ENCODE measurements at places on chromosomes 5 and 9.

DNA sequence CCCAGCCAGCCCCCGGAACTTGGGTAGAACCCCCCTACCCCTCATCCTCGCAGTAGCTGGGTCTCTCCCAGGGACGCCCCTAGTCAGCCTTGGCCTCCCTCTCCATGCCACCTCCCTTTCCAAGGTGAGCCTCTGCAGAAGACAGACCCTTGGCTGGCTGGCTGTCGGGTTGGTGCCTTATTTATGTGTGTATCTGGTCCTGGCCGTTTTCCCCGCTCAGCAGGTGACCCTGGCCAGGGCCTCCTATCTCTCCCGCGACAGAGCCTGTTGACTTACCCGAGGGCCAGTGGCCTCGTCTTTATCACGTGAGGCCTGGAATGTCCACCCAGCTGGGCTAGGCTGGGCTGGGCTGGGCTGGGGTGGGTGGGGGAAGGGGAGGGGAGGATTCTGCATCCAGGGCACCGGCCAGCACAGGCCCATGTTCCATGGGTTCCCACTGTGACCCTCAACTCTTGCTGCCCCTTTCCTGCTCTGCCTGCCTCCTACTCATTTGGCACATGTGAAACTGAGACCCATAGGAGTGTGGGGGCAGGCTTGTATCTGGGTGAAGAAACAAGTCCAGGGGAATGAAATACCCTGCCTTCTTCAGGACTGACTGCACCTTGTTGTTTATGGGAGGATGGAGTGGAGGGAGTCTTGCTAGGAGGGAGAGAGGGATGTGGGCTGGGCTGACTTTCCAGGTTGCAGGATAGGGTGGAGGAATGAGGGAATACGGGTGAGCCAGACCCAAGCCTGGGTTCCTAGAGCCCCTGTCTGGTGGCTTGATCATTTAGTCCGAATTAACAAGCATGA is 3.1 kb downstream of the CXXC5 start:
- peaks cover 20% of the 10 kb centered on the region for H3K4me1 ChIP-seq
- no peaks in the 10 kb centered on the region for H3K36me3 ChIP-seq
- peaks cover 63% of the 10 kb centered on the region for H3K27me3 ChIP-seq
- no peak overlapping the region for H3K27ac ChIP-seq
- no peak for DNase-seq

- H3K36me3 ChIP-seq, result no peaks in the 10 kb centered on the region
- H3K27me3 ChIP-seq, result no peaks in the 10 kb centered on the region
- no peak overlapping the region for H3K4me3 ChIP-seq
- no peak overlapping the region for H3K27ac ChIP-seq
- no peak for DNase-seq
- H3K4me1 ChIP-seq, result no peaks in the 10 kb centered on the region
These were observed 79.0 kb downstream of the PAPPA start for GRCh38 chr9:116232424-116233159.

GRCh38 chr5:103785569-103785968 is 223.0 kb upstream of the NUDT12 start:
- no peak overlapping the region for H3K4me3 ChIP-seq
- no peaks in the 10 kb centered on the region for H3K36me3 ChIP-seq
- no peaks in the 10 kb centered on the region for H3K27me3 ChIP-seq
- no peaks in the 10 kb centered on the region for H3K4me1 ChIP-seq
- DNase-seq, result no peak

DNA sequence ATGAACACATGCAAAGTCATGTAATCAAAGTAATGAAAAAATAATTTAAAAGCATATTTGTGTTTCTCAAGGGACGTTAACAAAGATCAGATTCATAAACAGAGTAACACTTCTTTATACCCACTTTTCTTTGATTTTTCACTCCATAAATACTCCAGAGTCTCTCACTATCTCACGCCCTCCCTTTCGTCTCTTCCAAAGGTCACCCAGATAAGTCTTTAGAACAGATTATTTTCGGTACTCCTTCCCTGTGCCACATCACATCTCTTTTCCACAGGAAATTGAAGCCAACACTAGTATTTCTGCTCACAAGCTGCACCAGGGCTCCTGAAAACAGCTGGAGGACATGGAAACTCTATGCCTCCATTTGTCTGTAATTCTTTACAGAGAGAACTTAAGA is 15.4 kb upstream of the ALDOB start:
- DNase-seq, result no peak
- H3K4me1 ChIP-seq, result peaks cover 9% of the 10 kb centered on the region
- H3K27ac ChIP-seq, result no peak overlapping the region
- no peaks in the 10 kb centered on the region for H3K36me3 ChIP-seq

- H3K4me3 ChIP-seq, result no peak overlapping the region
- no peaks in the 10 kb centered on the region for H3K36me3 ChIP-seq
- no peaks in the 10 kb centered on the region for H3K4me1 ChIP-seq
- H3K27me3 ChIP-seq, result no peaks in the 10 kb centered on the region
These were observed 450.5 kb downstream of the ELAVL2 start for GRCh38 chr9:23375511-23375910.

DNA sequence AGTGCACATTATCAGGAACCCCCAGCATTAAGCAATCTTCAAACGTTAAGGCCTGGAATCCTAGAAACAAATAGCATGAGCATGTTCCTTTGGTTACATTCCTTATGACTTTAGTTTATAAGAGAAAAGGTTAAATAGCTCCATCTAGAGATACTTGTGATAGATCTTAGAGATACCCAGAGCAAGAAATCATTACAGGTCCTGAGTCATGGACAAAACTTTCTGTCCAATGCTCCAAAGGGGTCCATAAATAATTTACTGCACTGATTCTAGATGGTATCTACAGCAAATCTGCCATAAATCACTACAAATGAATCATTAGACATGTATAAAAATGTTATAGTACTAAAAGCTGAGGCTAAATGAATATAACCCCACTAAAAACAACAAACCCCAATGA is 139.6 kb downstream of the HTR1A start:
- no peak for DNase-seq
- H3K27ac ChIP-seq, result no peak overlapping the region
- no peaks in the 10 kb centered on the region for H3K4me1 ChIP-seq
- H3K36me3 ChIP-seq, result no peaks in the 10 kb centered on the region
- no peak overlapping the region for H3K4me3 ChIP-seq
- H3K27me3 ChIP-seq, result no peaks in the 10 kb centered on the region

GRCh38 chr5:166050531-166050930 is 2240.9 kb upstream of the WWC1 start:
- no peak for DNase-seq
- no peak overlapping the region for H3K4me3 ChIP-seq
- no peak overlapping the region for H3K27ac ChIP-seq
- no peaks in the 10 kb centered on the region for H3K36me3 ChIP-seq
- H3K4me1 ChIP-seq, result no peaks in the 10 kb centered on the region

DNA sequence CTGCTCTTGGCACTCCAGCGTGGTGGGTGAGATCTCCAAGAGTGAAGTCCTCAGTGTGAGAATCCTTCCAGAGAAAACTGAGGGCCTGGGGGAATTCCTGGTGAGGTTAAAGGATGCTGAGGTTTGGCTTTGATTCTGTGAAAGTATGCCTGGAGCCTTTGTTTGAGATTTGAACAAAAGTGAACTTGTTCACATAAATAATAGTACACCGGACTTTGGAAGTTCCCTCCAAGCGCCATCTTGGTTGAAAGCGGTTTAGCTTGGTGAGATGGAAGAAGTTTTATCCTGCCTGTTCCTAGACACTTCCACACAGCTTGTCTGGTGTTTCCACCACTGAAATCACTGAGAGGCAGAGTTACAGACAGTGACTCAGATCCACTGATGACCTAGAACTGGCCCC is 286.4 kb downstream of the NTRK2 start:
- H3K27ac ChIP-seq, result no peak overlapping the region
- H3K36me3 ChIP-seq, result no peaks in the 10 kb centered on the region
- DNase-seq, result no peak

GRCh38 chr9:87099407-87099806 is 152.1 kb upstream of the GAS1 start:
- no peak overlapping the region for H3K4me3 ChIP-seq
- H3K4me1 ChIP-seq, result no peaks in the 10 kb centered on the region
- H3K27me3 ChIP-seq, result no peaks in the 10 kb centered on the region
- H3K27ac ChIP-seq, result no peak overlapping the region
- no peaks in the 10 kb centered on the region for H3K36me3 ChIP-seq

DNA sequence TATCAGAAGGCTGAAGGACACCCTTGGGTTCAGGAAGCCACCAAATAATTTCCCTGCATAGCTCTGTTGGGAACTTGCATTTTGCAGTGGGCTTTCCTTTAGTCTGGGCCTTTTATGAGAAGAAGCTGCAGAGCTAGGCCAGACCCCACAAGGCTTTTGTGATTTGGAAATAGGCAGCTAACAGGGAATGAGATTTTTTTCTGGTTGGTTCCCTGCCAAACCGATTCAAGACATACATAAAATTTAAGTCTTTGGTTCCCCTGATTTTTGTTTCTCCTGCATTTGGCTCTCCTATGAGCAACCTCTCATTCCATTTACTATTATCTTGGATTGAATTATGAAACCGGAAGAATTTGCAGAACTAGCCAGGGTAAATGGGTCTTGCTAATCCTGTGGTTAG is 81.5 kb upstream of the PTCH1 start:
- H3K27me3 ChIP-seq, result peaks cover 2% of the 10 kb centered on the region
- H3K27ac ChIP-seq, result no peak overlapping the region
- no peak overlapping the region for H3K4me3 ChIP-seq
- H3K36me3 ChIP-seq, result no peaks in the 10 kb centered on the region

DNA sequence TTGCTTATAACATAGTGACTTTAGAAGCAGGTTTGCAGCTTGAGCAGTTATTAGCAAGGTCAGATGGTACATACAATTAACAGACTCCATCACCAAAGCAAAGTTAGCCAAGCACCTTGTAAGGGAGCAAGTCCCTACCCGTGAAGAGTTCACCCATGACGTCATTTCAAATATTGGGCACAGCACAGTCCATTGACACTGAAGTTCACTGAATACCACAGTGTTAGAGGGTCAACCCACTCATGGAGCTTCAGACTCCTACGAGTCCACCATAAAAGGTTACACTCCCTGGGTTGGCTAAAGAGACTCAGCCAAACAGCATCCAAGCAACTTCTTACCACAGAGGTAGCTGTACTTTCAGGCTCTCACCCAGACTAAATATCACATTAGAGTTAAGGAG is 77.5 kb downstream of the GALNT10 start:
- H3K4me1 ChIP-seq, result peaks cover 17% of the 10 kb centered on the region
- no peak overlapping the region for H3K27ac ChIP-seq
- H3K36me3 ChIP-seq, result peaks cover 1% of the 10 kb centered on the region
- no peaks in the 10 kb centered on the region for H3K27me3 ChIP-seq

- DNase-seq, result no peak
- H3K4me1 ChIP-seq, result peaks cover 21% of the 10 kb centered on the region
- H3K36me3 ChIP-seq, result no peaks in the 10 kb centered on the region
- H3K4me3 ChIP-seq, result peak overlapping the region; percentile 38
- peaks cover 7% of the 10 kb centered on the region for H3K27me3 ChIP-seq
These were observed 31.2 kb upstream of the RNU6ATAC start for GRCh38 chr9:134195558-134195957.

DNA sequence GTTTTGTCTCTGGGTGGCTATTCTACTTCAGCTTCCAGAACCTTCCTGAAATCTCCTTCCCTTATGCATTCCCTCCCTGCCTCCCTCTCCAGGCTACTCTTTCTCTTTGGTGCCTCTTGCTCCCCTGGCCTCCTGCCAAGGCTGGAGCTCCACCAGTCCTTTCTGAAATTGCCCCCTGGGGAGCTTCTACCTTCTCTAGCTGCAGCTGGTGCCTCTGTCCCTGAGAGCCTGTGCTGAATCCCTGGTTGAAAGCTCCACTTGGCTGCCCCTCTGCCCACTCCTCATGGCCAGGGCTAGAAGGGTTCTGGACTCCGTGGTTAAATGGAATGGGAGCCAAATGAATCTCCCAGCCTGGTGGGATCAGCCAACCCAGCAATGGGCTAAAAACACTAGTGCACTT is 80.1 kb downstream of the COL15A1 start:
- no peak overlapping the region for H3K4me3 ChIP-seq
- H3K27me3 ChIP-seq, result peaks cover 8% of the 10 kb centered on the region
- no peak for DNase-seq
- H3K27ac ChIP-seq, result no peak overlapping the region

DNA sequence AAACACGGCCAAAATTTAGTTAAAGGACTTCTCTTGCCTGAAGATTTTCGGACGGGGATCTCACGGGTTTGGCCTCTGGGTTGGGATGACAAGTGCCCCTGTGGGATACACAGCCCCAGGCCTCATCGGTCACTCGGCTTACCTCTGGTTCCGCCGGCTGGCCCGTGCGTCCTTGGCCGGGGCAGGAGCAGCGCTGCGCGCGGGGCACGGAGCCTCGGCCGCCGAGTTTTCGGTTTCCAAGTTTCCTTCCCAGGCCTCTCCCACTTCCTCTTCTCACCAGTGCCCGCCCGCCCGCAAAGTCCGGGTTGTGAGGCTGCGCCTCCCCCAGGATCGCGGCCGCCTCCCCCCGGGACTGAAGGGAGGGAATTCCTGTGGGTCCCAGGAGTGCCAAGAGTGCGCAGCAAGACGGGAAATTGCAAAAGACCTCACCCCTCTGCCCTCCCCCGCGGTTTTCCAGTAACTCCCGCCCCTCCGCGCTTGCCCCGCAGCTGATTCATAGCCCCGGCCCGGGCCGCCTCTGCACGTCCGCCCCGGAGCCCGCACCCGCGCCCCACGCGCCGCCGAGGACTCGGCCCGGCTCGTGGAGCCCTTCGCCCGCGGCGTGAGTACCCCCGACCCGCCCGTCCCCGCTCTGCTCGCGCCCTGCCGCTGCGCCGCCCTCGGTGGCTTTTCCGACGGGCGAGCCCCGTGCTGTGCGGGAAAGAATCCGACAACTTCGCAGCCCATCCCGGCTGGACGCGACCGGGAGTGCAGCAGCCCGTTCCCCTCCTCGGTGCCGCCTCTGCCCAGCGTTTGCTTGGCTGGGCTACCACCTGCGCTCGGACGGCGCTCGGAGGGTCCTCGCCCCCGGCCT is at the start of gene OSMR:
Gene OSMR (plus strand): TSS at position 487 of the 853 bp plus-strand sequence. CDS start 23,033 bp downstream, outside the sequence.
- DNase-seq, result peak; percentile 25
- H3K27me3 ChIP-seq, result peaks cover 61% of the 10 kb centered on the region
- peak within 1 kb of the TSS; percentile 79 for H3K4me3 ChIP-seq
- peaks cover 2% of the 10 kb centered on the region for H3K36me3 ChIP-seq
- no peak within 1 kb of the TSS for H3K27ac ChIP-seq

GRCh38 chr5:19903611-19904010 is 84.4 kb downstream of the CDH18 start:
- H3K36me3 ChIP-seq, result no peaks in the 10 kb centered on the region
- no peaks in the 10 kb centered on the region for H3K27me3 ChIP-seq
- no peak overlapping the region for H3K27ac ChIP-seq
- no peaks in the 10 kb centered on the region for H3K4me1 ChIP-seq
- no peak for DNase-seq

DNA sequence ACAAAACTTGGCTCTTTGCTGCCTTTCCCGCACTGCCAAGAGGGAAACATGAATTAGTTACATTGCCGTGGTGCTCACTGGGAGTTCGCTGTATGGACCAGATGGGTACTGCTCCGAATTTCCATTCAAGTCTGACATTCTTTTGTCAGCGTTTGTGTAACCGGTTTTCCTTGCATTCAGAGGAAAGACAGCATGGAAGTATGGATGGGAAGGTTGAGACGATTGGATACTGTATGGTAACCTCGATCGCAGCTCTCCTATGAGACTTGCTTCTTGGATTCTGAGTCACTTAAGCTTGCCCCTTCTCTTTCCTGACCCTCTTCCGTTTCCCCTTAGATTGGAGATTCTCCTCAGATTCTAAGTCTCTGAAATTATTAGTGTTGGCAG is 625 bp upstream of the UBLCP1 start:
- H3K27me3 ChIP-seq, result peaks cover 6% of the 10 kb centered on the region
- no peak for DNase-seq
- H3K4me3 ChIP-seq, result peak overlapping the region; percentile 96
- H3K27ac ChIP-seq, result peak overlapping the region; percentile 97

- H3K4me1 ChIP-seq, result no peaks in the 10 kb centered on the region
- no peak overlapping the region for H3K27ac ChIP-seq
- DNase-seq, result no peak
- no peak overlapping the region for H3K4me3 ChIP-seq
These were observed 592.9 kb upstream of the C9orf72 start for GRCh38 chr9:28166179-28166578.

Data from T-helper 2 cell treated with Interferon-gamma antibody and Interleukin-4, amounts not matched to agents 5 μg/mL and 100 μg/mL, for 36 hours (primary cell).